ENCODE measurements at places on chromosomes 2 and 18. TPM values are rescaled to one million over a fixed set of nuclear protein-coding genes. Genes with fewer than 3 reads are reported as not detected.
A peak's percentile ranks its signal among the peaks of the same experiment; 100 is the strongest.

DNA sequence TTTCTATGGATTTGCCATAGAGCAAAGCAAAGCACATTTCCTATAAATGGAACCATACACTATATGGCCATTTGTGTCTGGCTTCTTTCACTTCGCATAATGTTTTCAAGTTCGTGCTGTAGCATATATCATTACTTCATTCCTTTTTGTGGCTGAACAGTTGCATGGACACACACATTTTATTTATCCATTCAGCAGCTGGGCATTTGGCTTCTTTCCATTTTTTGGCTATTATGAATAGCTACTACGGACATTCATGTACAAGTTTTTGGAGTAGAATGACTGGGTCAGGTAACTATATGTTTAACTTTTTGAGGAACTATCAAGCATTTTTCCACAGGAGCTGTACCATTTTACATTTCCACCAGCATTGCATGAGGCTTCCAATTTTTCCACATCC is 10.7 kb upstream of the SELENOI start:
- no peak for DNase-seq

Gene NOL4
- not detected for total RNA-seq

- DNase-seq: no peak
Measured at GRCh38 chr18:5196253-5197031, 615 bp downstream of the AKAIN1 start.

Gene RTP5
- 1.1 TPM for total RNA-seq

Gene POTEI
- not detected for total RNA-seq

Gene PIEZO2
- total RNA-seq: 1.3 TPM

- DNase-seq: no peak
Measured at GRCh38 chr18:28512357-28512756, 335.4 kb upstream of the CDH2 start.

- DNase-seq: no peak
Measured at GRCh38 chr2:39547811-39548719, 111.0 kb upstream of the MAP4K3 start.

- DNase-seq: peak; percentile 71
Measured at GRCh38 chr18:332007-332406, 64.2 kb upstream of the THOC1 start.

GRCh38 chr18:5175378-5175777 is 21.7 kb downstream of the AKAIN1 start:
- no peak for DNase-seq

DNA sequence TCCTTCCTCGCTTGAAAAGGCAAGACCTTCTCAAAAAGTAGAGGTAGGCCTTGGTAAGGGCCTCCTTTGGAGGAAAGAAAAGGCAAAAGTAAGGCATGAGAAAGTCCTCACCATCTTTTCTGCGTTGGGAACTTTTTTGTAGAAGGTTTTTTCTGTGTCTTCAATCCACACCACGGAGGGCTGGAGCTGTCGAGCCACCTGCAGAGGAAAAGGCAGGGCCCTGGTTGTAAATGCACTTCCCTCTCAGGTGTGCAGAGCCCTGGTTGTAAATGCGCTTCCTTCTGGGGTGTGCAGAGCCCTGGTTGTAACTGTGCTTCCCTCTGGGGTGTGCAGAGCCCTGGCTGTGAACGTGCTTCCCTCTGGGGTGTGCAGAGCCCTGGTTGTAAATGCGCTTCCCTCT is 80.2 kb upstream of the ASB18 start:
- no peak for DNase-seq

DNA sequence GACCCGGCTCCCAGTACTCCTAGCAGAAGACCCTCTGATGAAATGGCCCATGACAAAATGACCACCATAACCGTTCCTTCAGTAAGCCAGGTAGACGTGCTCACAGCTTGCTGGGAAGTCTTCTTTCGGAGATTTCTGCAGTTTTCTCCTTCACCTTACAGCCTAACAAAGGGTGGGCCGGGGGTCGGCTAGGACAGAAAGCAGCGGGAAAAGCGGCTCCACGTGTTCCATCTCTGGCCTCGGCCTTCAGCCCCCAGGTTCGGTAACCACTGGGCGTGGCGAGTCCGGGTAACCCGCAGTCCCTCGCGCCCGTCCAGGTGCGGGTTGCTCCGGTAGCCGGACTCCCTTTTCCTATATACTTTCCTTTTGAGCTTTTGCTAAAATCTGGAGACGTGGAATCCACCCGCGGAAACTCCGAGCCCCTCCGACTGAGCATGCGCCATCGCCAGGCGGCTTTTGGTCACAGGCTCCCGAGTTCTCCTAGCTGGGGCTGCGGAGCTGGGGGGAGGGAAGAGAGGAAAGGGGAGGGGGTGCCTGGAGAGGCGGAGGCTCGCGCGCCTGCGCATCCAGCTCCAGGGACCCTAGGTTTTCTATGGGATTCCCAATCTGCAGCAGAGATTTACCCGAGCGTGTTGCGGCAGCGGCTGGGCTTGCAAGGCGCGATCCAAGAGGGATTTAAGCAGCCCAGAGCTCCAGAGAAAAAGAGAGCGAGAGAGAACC is at the start of gene VSNL1:
VSNL1 (plus strand) TSS at position 604 of the 720 bp plus-strand sequence. CDS start 51,379 bp downstream, outside the sequence.
- DNase-seq: no peak

DNA sequence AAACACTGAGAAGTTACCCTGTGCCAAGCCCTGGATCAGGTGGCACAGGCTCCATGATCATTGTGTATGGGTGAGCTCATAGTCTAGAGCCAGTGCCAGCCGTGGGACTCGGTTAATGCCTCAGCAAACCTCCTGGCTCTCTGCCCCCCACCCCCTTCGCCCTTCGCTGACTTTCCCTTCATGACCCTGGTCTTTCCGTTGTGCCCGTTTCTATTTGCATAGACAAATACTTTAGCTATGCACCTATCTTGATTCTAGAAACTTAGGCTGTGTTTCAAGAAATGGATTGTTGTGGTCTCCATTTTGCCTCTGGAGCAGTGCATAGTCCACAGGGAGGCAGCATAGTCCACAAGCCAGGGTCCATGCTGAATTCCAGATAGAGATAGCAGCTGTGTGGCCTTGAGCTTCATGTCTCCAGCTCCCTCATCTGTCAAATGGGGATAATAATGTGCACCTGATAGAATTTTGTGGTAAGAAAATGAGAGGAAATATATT is 44.8 kb upstream of the KDM3A start:
- DNase-seq: peak; percentile 58

- DNase-seq: no peak
Measured at GRCh38 chr2:130385709-130386108, 29.9 kb downstream of the PTPN18 start.

- no peak for DNase-seq
Measured at GRCh38 chr2:24722141-24722790, 70.9 kb downstream of the PTRHD1 start.

DNA sequence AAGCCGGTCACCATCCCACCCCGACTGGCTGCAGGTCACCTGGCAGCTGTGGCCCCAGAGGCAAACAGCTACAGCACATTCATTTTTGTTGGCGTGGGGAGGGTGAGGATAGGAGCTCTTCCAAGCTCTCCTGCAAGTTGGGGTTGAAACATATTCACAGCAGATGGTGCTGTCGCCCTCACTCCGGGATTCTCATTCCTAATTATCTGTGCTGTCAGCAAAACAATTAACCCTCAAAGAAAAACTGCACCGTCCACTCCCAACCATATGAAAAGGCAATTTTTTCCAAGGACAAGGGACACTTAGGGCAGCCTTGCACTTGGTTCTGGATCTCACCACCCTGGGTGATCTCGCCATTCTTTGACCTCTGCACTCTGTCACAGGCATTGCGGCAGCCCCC is 68.6 kb downstream of the ZBTB7C start:
- no peak for DNase-seq

GRCh38 chr2:112198780-112199179 is 56.1 kb downstream of the ZC3H8 start:
- no peak for DNase-seq

DNA sequence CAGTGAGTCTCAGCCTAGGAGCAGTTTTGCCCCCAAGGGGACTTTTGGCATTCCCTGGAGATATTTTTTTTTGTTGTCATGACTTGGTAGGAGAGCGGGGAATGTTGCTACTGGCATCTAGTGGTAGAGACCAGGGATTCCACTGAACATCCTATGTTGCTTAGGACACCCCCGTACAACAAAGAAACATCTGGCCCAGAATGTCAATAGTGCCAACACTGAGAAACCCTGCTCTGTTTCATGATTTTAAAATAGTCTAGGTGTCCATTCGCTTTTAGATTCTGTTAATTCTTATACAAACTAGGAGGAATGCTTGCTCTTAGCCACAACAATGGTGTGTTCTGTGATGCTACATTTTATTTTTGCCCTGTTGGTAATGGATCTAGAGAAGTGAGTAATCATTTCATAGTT is 225.8 kb upstream of the SIX3 start:
- no peak for DNase-seq

DNA sequence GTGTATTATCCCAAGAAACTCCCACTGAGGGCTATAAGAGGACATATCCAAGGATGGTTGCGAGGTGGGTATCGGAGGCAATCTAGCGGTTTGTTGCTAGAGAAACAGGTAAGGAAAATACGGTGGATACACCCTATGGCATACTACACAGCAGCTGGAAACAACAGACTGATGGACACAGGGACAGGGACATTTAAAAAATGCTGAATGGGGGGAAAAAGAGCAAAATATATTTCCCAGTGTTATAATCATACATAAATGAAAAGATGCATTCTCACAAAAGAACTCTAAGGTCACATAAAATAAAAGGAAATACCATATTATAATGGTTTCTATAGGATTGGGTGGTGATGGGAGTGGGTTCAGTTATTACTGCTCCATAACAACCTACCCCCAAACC is 95.9 kb downstream of the SMC6 start:
- no peak for DNase-seq

- DNase-seq: no peak
Measured at GRCh38 chr18:36737316-36737715, 91.5 kb downstream of the TPGS2 start.

DNA sequence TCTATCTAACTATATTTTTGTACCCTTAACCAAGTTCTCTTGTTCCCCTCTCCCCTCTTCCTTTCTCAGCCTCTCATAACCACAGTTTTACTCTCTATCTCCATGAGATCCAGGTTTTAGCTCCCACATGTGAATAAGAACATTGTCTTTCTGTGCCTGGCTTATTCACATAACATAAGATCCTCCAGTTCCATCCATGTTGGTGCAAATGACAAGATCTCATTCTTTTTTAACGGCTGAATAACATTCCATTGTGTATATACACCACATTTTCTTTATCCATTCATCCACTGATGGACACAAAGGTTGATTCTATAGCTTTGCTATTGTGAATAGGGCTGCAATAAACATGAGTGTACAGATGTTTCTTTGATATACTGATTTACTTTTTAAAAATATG is 83.9 kb upstream of the TMEM178A start:
- no peak for DNase-seq

DNA sequence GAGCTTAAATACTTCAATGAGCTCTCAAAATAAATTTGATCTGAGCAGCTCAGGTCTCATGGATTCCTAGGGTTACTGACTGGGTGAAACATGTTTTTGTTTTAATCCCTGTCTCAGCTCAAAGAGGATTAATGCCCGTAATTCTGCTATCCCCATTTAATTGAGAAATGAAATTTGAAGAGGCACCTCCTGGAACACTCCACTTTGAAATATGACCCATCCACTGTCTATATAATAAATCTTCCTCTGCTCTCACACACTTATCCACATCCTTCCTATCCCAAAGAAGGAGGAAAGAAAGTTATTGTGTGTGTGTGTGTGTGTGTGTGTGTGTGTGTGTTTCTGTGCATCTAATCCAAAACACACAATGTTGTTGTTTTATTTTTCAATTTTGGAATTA is 2082.4 kb upstream of the PIK3C3 start:
- DNase-seq: no peak

GRCh38 chr18:70068981-70069380 is 121.3 kb upstream of the CD226 start:
- DNase-seq: no peak

- DNase-seq: no peak
Measured at GRCh38 chr2:68512966-68513365, 45.6 kb downstream of the APLF start.

Gene TRABD2A
- 0.27 TPM for total RNA-seq

GRCh38 chr18:26888259-26888658 is 22.8 kb upstream of the AQP4 start:
- no peak for DNase-seq

DNA sequence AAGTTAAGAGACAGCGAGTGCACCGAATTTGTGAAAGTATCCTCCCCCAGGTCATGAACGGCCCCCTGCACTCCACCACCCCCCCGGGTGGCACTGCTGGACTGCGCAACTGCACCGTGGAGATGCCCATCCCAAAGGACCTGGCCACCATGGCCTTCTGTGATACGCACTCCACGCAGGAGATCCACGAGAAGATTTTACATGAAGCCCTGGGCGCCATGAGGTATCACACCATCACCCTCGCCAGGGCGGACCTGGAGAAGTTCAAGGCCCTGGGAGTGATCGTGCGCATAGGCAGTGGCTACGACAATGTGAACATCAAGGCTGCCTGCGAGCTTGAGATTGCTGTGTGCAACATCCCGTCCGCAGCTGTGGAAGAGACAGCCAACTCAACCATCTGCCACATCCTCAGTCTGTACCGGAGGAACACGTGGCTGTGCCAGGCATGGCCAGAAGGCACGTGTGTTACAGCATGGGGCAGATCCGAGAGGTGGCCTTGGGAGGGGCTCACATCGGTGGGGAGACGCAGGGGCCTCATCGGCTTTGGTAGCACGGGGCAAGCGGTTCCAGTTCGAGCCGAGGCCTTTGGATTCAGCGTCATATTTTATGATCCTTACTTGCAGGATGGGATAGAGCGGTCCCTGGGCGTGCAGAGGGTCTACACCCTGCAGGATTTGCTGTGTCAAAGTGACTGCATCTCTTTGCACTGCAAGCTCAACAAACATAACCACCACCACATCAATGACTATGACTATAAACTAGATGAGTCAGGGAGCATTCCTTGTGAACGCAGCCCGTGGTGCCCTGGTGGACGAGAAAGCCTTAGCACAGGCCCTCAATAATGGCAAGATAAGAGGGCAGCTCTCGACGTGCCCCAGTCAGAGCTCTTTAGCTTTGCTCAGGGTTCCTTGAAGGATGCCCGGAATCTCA is 290.8 kb upstream of the MC4R start:
- no peak for DNase-seq

DNA sequence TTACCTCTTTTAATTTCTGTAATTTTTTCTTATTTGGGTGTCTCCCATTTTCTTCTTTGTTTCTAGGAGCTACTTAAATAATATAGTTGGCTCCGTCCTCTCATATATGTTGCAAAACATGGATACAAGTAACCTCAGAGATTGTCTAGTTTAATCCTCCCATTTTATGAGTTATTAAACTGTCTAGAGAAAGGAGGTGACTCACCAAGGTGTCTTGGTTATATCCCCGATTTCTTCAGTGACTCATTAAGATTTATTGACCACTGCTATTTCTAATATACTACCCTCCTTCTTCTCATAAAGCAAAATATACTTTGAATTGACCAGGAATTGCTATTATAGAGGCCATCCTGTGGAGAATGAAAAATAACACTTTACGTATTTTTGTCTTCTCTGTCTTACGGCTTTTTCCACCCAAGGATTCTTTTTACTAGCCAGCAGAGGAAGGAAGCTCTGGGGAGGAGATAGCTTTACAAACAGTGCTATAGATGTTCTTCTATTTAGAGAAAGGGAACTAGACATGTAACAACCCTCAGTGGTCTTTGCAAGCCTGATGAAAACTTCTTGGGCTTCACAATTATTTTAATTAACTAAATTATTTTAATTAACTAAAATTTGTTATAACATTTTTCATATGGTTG is 300.4 kb upstream of the TNP1 start:
- DNase-seq: peak; percentile 25

GRCh38 chr2:182522972-182523473 is 96.2 kb upstream of the PDE1A start:
- no peak for DNase-seq

- DNase-seq: no peak
Measured at GRCh38 chr2:220041447-220041846, 414.0 kb downstream of the SLC4A3 start.
